Ascending aorta (tissue), 2 donors: ENCODE measurements at places on chromosomes 4 and X. TPM values are rescaled to one million over a fixed set of nuclear protein-coding genes. Genes with fewer than 3 reads are reported as not detected.

GRCh38 chr4:128942607-128943006 lies 133.1 kb downstream of the JADE1 start:
- no peak for DNase-seq

GRCh38 chr4:174282836-174283506 lies 496 bp downstream of the FBXO8 start:
- DNase-seq: peak; percentile 92

GRCh38 chr4:159606835-159607234 lies 504.0 kb downstream of the RAPGEF2 start:
- DNase-seq: no peak

The P2RY8 gene
- 2.2 TPM for total RNA-seq

The COL4A5 gene
- 12.0 TPM for total RNA-seq

The DMRTC1 gene
- total RNA-seq: not detected

DNA sequence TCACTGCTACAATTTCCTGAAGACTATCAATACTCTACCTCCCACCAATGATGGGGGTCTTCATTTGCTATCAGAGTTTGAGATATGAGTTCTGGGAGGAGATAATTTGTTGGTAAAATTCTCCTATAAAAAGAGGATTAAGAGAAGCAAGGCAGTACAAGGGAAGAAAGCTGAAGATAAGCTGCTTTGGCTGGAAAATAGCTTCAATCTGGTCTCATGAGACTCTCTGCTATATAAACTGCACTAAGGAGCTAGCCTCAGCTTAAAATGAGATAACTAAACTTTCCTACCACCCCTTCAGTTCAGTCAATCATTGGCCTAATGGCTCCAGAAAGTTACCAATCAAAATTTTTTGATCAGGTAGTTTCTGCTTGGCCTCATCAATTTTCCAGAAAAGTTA lies 2105.0 kb downstream of the ARAP2 start:
- no peak for DNase-seq

GRCh38 chr4:171024720-171025303 lies 788.4 kb upstream of the GALNTL6 start:
- no peak for DNase-seq

- DNase-seq: no peak
Observed at GRCh38 chrX:86121916-86122315, 26.3 kb upstream of the DACH2 start.

GRCh38 chrX:150842198-150842685 lies 56.2 kb downstream of the CD99L2 start:
- no peak for DNase-seq

- no peak for DNase-seq
Observed at GRCh38 chrX:148314876-148315275, 185.5 kb upstream of the AFF2 start.

The DDX53 gene
- total RNA-seq: not detected

DNA sequence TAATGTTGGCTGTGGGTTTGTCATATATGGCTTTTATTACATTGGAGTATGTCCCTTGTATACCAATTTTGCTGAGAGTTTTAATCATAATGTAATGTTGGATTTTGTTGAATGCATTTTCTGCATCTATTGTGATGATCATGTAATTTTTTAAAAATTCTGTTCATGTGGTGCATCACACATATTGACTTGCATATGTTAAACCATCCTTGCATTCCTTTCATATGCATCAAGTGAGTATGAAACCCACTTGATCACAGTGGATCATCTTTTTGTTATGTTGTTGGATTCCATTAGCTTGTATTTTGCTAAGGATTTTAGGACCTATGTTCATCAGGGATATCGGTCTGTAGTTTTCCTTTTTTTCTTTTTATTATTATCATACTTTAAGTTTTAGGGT lies 12.1 kb downstream of the HEPH start:
- no peak for DNase-seq

DNA sequence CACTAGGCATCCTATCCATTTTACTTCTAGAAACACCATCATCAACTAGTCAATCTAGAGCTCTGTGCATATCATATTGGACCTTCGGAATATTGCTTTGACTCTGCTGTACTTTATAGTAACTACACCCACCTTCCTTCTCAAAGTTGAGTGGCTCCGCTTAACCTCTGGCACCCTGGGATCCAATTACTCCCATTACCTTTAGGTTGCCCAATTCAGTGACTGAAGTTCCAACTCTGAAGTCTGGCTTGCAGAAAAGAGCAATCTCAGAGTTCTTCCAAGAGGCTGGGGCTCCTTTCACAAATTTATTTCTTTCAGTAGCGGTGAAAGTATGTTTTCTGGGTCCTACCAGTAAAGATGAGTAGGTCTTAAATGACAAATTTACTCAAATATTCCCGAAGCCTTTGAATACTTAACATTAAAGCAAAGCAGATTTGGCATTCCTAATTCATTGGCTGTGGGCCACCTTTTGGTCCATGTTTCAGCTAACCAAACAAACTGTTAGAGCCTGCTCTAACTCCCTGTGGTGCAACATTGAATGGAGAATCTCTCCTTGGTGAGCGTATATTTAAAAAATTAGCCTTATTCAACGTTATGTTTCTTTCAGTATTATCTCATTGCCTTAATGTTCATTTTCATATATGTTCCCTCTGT lies 1215.8 kb downstream of the RAPGEF2 start:
- DNase-seq: no peak

- DNase-seq: no peak
Observed at GRCh38 chrX:131565909-131566308, 22.0 kb downstream of the OR13H1 start.

GRCh38 chr4:7043284-7044136 lies at the start of gene TADA2B:
TADA2B (plus strand) TSS chr4:7043372; CDS start chr4:7043580, 208 bp downstream.
- no peak for DNase-seq

DNA sequence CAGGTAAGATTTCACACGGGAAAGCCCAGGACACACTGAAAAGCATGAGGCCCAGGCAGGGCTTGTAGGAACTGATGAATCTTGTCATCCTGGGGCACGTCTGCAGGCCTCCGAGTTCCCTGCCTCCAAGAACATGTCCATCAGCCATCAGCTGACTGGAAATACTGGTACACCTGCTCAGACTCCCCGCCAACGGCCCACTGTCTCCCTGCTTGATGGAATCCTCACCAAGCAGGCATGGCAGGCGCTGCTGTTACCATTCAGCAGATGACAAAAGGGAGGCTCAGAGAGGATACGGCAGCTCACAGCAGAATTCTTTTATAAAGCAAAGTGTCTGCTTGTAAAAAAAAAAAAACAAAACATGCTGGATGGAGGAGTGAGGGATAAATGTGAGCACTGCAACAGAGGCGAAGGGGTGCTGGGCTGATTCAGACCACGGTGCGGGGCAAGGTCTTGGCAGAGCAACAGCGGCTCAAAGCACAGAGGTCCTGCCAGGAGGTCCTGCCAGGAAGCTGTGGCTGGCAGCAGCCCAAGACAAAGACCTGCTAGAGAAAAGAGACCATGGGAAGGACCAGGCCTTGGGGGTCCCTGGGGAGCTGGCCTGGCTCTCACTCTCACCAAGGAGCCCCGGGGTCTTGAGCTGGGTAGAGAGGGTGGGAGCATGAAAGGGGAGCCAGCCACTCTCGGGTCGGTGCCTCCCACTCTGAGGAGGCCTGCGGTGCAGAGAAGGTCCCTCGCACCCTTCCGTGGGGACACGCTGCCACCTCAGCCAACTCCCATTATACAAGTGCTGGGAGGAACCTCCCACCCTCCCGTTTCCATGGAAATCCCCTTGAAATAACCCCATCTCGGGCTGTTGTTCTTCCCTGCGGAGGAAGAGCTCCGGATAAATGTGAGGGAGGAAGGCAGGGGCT lies 25.6 kb downstream of the PPP2R2C start:
- DNase-seq: no peak

DNA sequence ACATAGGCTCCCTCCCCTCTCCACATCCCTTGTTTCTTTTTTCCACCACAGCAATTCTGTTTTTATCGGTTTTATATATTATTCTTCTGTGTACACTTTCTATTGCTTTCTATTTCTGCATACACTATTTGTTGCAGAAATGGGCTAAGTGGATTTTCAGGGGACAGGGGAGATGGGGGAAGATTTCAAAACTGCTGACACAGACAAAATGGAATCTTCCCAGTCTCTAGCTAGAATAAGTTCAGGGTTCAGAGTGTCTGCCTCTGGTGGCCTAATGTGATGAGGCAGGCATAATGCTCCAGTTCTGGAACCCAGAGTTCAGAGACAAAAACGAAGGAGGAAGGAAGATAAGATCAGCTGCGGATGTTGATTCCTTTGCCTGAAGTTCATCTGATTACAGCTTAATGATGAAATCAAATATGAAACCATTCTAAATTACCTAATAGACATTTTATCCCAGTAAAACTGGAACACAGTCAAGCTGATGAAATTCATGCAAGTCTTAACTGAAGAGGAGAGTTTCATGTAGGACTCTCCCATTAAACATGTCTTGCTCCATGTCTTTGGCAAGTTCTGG lies 447.1 kb downstream of the AFF2 start:
- no peak for DNase-seq

DNA sequence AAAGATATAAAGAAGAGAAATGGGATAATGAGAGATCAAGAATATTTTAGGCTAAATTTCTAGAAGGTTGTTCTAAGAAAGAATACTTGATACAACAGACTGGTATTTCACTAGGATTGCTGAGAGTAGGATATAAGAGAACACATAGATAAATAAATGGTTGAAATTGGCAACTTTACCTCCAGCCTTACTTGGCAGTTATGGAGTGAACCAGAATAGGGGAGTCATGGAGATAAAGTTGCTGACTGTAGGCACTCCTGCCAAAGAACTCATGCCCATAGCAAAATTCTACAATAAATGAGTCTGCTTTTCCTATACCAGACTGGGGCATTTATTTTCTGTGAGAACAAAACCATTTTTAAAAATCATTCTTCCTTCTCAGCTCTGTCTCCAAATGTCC lies 26.4 kb upstream of the MMRN1 start:
- no peak for DNase-seq

DNA sequence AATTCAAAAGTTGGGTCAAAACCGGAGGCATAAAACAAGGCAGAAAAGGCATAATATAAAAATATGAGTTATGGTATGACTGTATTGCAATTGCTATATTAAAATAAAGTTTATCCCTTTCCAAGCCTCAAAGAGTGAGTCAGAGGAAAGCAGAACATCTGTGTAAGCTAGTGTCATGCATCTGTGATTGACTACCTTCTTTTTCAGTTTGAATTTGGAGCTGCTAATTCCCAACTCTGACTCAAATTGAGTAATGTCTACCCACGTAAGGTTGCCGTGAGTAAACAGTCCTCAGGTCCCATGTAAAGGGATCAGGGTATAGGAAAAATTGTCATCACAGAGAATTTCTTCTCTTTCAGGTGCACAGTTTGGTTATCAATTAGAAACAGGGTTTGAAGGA lies 6.5 kb upstream of the SLITRK4 start:
- no peak for DNase-seq

DNA sequence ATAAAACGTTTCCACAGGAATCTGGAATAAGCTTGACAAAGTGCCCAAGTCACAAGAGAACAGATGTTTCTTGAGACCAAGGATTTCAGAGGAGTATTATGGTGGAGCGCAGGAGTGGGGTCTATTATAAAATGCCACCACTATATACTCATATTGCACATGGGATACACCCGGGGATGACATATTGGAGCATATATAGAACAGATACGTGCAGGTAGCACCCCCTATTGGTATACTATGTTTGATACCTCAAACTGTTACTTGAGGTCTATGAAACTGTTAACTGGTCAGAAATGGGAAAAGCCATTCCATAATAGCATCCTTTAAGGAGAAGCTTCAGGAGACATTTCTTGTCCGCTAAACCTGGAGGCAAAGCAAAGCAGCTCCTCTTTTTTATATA lies 86.0 kb downstream of the PCYT1B start:
- no peak for DNase-seq

DNA sequence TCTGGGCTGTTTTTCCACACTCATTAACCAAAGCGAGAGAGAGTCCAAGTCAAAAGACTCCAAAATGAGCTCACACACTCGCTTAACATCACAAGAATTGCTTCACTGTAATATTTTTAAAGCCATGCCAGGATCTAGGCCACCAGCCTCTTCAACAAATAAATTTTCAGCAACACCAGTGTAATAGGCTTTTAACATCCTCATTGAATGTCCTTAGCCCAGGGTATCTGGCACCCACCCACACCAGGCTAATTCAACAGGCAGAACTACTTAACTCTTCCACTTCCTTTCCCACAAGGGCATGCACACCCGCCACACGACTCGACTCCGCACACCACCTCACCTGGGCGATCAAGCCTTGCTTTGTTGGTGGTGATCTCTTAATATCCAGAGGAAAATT lies 34.2 kb downstream of the FAT1 start:
- no peak for DNase-seq

The MAGEB6B gene
- total RNA-seq: not detected

DNA sequence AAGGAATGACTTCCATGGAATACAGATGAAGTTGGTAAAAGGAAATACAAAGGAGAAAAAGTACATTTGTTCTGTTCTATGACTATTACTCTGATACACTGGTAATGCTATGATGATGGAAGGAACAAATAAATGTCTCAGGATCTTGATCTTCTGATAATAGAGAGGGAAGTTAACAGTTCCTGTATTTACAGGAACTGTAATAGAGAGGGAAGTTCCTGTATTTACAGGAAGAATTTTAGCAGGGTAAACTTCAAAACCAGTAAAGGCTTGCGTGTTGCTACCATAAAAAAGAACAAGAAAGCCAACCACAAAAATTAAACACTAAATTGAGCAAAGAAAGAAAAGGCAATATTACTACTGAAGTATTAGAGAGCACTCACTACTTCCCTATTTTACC lies 91.7 kb upstream of the HPGD start:
- no peak for DNase-seq

- DNase-seq: no peak
Observed at GRCh38 chrX:100939333-100939732, 10.6 kb upstream of the XKRX start.

GRCh38 chr4:101419336-101420135 lies 72.2 kb upstream of the PPP3CA start:
- DNase-seq: no peak

DNA sequence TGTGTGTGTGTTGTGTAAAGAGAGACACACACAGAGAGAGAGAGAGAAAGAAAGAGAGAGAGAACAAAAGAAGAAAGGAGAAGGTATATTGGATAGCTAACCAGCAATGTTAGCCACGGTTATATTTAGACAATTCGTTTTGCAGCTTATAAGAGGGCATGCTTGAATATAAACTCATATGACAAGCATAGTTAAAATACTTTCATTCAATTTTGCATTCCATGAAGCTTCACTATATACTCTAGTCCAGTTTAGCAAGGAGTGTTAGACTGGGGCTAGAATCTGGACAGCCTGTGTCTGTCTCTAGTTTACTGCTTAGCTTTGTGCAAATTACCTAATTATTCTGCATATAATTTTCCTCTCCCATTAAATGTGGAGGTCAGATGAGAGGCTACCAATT lies 525.9 kb upstream of the ZFP42 start:
- no peak for DNase-seq

GRCh38 chrX:12910423-12911121 lies 4.2 kb downstream of the TLR8 start:
- no peak for DNase-seq
